ENCODE measurements at places on chromosomes 4 and X. TPM values are rescaled to one million over a fixed set of nuclear protein-coding genes. Genes with fewer than 3 reads are reported as not detected.

LUZP4 gene
- total RNA-seq, result not detected

- DNase-seq, result no peak
These were observed 33.1 kb downstream of the MAGEB10 start for GRCh38 chrX:27840881-27841280.

DNA sequence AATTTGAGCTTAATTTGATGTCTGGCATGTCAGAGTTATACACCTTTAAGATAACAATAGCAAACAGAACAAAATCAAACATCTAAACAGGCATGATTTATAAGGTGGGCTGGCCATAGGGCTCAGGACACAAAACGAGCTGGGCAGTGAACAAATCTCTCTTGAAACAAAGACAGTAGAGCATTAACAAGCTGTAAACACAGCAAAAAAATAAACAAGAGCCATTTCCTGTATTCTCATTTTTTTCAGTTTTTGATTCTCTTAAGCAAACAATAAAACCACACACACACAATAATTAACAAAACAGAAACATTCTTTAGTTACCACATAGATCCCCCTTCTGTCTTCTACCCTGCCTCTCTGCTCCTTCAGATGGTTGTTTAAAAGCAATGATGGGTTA, 68.3 kb upstream of the TMEM150C start:
- no peak for DNase-seq

DNA sequence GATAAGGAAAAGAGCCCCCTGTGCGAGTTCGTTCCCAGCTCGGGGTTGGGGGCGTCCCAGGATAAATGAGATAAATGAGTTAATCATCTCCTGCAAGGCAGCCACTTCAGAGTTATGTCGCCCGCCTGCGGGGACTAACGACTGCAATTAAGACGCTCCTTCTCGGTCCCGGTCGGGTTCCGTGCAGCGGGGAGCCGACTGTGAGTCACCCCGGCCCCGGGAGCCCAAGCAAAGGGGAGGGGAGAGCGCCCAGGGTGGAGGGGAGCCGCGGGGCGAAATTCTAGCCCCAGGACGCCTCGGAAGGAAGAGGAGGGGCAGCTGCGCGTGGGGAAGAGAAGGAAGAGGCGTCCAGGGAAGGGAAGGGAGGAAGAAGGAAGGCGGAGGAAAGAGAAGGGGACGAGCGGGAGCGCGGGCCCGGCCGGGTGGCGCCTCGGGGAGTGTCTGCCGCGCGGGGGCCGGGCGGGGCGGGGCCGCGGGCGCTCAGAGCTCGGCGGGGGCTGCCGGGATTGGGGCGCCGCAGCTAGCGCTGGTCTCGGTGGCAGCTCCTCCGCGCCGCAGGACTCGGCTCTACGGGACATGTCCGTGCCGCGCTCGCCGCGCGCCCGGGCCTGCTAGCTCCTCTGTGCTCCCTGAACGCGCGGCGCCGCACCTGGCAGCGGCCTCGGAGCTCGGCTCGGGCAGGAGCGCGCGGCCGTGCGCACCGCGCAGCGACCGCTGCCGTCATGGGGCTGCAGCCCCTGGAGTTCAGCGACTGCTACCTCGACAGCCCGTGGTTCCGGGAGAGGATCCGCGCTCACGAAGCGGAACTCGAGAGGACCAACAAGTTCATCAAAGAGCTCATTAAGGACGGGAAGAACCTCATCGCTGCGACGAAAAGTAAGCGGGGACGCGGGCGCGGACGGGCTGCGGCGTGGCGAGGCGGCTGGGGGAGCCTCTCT, at the start of gene ARHGAP10:
TSS of gene ARHGAP10 (plus strand) at position 509 of the 938 bp plus-strand sequence. CDS start at position 723, 214 bp downstream.
- peak; percentile 37 for DNase-seq

Data from thoracic aorta (tissue), 2 donors.